Omental fat pad (tissue), 4 donors: ENCODE measurements at places on chromosomes 16 and 17.

GRCh38 chr16:7378024-7378695 lies 45.5 kb downstream of the RBFOX1 start:
- no peak for DNase-seq

- no peak for DNase-seq
Observed at GRCh38 chr16:69812688-69813014, 50.5 kb downstream of the WWP2 start.

DNA sequence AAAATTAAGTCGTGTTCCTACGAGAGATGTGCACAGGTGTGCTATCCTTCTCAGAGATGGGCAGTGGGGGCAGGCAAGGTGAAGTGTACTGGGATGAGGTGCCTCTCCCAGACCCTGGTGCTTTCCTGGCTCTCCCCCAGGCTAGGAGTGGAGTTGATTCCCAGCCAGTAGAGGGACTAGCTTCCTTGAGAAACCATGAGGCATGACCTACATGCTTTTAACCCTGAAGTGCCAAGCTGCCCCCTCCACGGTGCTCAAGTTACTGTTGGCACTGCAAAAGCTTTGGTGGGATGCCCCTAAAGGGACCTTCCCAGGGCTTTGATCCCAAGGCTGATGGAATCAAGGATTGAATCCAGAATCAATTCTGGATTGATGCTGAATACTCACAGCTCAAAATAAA lies 47.0 kb upstream of the SREBF1 start:
- no peak for DNase-seq

DNA sequence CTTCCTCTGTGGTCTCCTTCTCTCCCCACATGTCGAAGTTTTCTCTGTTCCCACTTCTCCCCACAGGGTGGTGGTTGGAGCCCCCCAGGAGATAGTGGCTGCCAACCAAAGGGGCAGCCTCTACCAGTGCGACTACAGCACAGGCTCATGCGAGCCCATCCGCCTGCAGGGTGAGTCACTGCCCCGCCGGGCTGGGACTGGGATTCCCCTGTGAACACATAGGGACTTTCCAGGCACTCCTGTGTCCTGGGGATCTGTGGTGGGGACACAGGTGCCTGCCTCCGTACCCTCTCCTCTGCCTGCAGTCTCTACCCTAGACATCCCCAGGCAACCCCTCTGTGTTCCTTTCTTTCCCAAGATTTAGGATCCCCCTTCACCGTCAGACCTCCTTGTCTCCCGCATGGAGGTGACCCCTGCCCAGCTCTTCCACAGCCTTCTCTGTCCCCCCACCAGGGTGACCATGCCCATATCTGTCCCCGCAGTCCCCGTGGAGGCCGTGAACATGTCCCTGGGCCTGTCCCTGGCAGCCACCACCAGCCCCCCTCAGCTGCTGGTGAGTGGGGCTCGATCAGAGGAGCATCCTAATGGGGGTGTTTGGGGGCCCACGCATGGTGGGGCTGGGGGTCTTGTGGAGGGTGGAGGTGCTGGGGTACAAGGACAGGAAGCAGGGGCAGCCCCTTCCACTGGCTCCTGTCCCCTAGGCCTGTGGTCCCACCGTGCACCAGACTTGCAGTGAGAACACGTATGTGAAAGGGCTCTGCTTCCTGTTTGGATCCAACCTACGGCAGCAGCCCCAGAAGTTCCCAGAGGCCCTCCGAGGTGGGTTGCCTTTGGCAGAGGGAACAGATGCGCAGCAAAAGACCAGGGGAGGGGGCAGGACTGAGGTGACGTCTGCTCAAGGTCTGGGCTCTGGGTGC lies 5.8 kb downstream of the ITGAM start:
- no peak for DNase-seq

- DNase-seq, result no peak
Observed at GRCh38 chr16:2026461-2027023, at the start of gene NHERF2. Gene NHERF2 (plus strand): TSS chr16:2026902. CDS start chr16:2027006, 104 bp downstream.

DNA sequence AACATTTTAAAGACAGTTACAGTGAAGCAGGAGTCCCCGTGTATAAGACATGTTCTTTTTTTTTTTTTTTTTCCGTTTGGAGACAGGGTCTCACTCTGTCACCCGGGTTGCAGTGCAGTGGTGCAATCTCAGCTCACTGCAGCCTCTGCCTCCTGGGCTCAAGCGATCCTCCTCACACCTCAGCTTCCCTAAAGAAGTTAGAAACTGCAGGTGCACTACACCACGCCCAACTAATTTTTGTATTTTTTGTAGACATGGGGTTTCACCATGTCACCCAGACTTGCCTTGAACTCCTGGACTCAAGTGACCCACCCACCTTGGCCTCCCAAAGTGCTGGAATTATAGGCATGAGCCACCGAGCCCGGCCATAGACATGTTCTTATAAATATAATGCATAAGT lies 3.0 kb downstream of the EVI2B start:
- DNase-seq, result no peak

- DNase-seq, result no peak
Observed at GRCh38 chr16:30079480-30079879, 3.7 kb downstream of the PPP4C start.

- DNase-seq, result no peak
Observed at GRCh38 chr17:34673516-34673915, 94.1 kb downstream of the TMEM132E start.

GRCh38 chr16:24610416-24610755 lies 71.0 kb downstream of the RBBP6 start:
- DNase-seq, result no peak

- DNase-seq, result no peak
Observed at GRCh38 chr17:10051112-10051511, 146.0 kb upstream of the RCVRN start.

- DNase-seq, result no peak
Observed at GRCh38 chr17:13643180-13643579, 41.5 kb upstream of the HS3ST3A1 start.

DNA sequence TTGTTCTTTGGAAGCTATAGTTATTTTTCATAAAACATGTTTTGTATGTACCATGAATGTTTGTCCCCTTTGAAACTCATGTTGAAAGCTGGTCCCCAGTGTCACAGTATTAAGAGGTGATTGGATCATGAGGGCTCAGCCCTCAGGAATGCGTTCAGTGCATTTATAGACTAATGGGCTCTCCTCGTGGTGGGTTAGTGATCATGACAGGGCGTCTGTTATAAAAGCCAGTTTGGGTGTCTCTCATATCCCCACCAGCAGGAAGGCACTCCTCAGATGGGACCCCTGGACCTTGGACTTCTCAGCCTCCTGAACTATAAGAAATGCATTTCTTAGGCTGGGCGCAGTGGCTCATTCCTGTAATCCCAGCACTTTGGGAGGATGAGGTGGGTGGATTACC lies 10.4 kb downstream of the BANP start:
- DNase-seq, result no peak

DNA sequence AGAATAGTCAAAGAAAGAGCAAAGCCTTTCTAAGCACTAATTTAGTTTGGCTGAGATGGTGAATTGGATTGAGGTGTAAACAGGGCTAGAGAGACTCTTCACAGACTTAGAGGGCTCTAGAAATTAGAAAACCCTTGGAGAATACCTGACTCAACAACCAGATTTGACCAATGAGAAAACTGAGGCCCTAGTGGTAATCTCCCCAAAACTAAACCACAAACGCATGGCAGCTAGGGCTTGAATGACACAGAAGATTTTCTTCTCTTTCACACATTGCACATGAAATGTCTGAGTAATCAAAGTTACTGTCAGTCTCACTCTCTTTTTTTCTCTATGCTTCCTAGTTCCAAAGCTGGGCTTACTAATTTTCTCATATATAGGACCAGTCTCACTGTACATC lies 314.5 kb upstream of the KCNJ16 start:
- no peak for DNase-seq

GRCh38 chr17:42101513-42102292 lies 3.4 kb upstream of the ZNF385C start:
- DNase-seq, result peak; percentile 86

- DNase-seq, result no peak
Observed at GRCh38 chr16:88487920-88488851, 35.1 kb downstream of the ZFPM1 start.

DNA sequence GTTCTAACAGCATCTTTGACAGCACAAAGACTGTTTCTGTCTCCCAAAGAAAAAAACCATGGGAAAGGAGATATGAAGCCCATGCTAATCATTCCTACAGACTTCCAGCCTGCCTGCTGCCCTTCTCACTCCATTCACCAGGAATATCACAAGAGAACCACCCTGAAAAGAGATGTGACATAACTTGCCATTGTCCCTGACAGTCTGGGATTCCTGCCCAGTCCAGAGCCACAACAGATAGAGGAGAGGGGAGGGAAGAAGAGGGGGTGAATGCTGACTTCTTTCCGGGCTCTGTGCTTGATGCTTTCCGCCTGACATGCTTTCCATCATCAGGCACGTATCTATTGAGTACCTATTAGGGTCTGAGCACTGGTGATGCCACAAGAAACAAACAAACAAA lies 31.6 kb upstream of the ASIC2 start:
- DNase-seq, result no peak

DNA sequence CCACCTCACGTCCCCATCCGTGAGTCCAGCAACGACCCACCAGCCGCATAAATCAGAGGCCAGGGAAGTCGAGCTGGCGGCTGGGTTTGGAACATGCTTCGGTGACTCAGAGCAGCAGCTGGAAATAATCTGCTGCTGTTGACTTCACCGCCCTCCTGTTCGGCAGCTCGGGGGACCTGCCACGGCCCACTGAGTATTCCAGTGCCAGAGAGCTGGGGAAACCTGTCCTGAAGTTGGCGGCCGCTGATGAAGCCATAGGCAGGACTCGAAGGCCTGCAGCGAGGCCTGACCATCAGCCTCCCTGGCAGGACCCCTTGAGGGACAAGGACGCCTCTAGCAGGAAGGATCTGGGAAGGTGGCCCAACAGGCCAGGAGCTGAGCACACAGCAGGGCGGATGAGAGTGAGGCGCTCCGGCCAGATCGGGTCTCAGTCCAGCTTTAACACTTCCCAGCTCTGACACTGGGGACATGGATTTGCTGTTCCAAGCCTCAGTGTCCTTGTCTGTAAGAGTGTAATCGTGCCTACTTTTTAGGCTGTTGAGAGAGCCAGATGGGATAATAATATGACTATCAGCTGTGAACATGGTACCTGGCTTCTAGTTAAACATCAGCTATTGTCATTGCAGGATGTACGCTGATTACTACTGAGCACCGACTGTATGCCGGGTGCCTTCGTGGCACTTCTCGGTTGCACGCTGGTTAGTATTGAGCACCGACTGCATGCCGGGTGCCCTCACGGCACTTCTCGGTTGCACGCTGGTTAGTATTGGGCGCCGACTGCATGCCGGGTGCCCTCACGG lies 50.4 kb upstream of the CIBAR2 start:
- DNase-seq, result no peak

DNA sequence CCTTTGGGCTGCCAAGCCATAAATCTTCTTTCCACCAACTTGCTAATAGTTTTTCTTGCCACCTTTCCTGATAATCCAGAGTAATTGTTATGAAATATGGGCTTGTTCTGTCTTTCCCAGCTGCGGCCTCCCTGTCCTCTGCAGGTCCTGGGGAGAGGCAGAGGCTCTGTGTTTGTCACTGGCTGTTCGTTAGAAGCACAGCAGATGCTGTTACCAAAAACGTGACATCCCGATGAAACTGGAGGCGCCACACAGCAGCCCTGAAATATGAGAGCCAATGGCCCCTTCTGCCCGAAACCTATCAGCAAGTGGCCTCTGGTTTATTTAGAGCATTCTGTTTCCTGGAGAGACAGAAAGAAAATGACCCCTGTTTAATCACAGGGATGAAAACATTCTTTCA lies 115.1 kb upstream of the ANKFN1 start:
- DNase-seq, result no peak

GRCh38 chr16:68740628-68741346 lies 3.7 kb downstream of the CDH1 start:
- DNase-seq, result no peak

- DNase-seq, result no peak
Observed at GRCh38 chr17:80279895-80280294, 19.2 kb downstream of the RNF213 start.

- DNase-seq, result no peak
Observed at GRCh38 chr17:6393351-6393952, 41.5 kb downstream of the AIPL1 start.

DNA sequence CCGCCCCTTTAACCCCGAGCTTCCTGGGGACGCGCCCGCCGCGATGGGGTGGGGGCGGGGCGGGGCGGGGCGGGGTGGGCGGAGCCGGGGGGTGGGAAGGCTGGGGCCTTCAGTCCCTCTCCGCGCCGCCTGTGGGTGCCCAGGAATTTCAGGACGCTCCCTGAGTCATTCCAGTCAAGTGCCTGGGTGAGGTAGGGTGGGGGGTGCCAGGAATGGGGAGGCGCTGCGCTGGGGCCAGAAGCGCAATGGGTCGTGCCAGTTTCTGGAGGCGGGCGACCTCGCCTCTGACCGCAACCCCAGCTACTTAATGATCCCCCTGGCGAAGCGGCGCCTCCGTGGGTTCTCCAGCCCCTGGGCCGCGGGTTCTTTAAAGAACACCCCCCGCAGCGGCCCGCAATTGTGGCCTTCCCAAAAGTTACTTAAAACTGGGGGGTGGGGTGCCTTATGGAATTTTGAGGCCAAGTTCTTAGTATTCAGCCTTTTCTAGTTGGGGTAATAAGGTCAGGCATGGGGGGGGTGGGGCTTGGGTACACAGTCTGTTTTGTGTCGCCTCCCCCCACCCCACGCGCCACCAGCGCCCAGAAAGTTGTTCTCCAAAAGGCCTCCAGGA lies 826 bp upstream of the GSE1 start:
- DNase-seq, result no peak
